T-helper 1 cell (primary cell): ENCODE measurements at places on chromosomes 7 and 10.

DNA sequence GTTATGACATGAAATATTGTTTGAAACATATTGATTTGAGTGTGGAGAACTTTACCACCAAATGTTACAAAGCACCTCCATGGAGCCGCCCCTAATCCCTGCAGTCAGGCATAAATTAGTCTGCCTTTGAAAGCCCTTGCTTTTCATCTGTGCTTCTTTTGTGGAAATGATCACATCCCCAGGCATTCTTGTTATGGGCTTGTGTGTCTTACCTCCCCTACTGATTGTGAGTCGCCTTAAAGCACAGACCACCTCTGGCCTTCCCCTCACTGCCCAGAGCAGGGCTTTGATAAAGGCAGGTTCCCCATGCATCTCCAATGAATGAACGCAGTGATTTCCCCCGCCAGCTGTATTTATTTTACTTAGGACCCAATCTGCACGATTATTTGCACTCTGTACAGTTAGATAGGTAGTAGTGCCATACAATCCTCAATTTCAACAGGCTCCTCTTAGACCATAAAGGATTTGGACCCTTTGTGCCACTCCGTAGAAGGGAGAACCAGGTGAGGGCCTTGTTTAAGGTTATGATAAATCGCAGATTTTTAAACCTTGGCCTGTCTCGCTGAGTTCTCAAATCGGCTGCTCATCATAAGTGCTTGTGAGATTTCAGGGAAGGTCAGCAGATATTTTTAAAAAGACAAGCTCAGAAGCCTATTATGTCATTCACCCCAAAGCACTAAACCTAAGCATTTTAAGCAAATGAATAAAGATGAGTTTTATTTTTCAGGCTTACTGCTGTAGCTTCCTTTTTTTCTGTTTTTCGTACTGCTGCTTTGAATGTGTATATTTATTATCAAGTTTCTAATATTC, 107.8 kb downstream of the CUBN start:
- DNase-seq, result no peak

DNA sequence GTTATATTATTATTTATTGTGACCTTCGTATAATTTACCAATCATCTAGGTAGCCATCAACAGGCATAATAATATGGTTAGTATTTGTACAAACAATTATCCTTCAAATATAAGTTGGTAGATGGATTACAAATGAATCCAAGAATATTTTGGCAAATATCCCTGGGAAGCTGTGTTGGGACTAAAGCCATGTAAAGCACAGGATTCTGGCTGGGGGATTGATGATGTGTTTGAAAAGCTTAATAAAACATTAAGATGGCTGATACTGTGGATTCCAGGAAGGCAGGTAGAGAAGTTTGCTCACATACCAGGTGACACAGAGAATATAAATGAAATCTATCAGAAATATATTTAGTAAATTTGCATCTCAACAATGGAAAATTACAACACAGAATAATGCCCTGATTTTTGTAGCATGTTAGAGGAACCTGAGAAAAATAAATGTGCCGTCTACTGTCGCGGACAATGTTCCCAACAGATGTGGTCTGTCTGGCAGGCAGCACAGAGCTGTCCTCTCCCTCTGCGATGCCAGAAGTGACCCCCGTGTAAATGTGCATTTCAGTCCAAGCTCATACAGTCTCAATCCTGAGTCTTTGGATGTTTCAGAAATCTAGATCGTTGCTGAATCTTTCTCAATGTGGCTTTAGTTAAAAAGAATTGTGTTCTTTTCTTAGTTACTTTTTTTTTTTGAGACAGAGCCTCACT, 125.0 kb downstream of the TEX36 start:
- DNase-seq, result no peak

- DNase-seq, result no peak
Observed at GRCh38 chr7:121494516-121494915, 98.4 kb upstream of the FAM3C start.

- no peak for DNase-seq
Observed at GRCh38 chr7:150382844-150383225, 3.7 kb downstream of the ZNF775 start.

DNA sequence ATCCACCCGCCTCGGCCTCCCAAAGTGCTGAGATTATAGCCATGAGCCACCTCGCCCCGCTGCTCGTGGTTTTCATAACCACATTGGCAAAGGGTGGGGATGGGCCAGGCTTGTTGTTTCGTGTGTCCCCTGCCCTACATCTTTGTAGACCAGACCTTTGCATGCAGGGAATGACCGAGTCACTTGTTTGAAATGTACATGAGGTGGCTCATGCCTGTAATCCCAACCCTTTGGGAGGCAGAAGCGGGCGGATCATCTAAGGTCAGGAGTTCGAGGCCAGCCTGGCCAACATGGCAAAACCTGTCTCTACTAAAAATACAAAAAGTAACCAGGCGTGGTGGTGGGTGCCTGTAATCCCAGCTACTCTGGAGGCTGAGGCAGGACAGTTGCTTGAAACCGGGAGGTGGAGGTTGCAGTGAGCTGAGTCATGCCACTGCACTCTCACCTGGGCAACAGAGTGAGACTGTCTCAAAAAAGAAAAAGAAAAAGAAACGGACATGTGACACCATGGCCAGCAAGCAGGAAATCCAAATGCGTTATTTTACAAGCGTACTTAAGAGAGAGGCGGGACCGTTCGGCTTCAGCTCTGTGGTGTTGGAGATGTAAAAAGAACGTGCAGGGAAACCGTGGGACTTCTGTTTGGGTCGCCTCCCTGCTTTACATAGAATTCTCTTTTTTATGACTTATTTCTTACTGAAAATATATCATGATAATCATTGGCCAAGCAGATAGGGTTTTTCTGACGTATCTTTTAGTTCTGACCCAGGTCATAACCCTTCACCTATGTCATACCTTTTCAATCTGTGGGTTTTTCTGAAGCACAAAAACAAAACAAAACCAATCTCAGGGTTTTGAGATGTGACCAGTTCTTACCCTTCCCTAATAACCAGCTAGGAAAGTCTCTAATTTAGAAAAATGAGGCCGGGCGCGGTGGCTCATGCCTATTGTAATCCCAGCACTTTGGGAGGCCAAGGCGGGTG, 45.1 kb downstream of the WIPI2 start:
- no peak for DNase-seq

DNA sequence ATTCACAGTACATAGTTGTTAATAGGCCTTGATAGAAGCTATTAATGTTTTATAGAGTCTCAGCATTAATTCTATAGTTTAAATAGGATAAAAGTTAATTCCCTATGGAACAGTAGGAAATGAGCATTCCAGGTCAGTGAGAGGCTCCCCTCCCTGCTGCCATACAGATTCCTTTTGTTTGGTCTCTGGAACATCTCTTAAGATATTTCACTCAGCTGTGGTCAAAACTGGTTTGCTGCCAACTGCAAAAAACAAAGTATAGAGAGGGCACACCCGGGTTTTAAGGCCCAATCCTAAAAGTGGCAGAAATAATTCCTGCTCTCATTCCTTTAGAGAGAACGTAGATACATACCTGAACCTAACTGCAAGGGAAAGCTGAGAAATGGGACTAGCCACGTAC, 51.3 kb downstream of the MDFIC start:
- DNase-seq, result no peak
